GM13977 (cell line): ENCODE measurements at places on chromosomes 6 and 20.
A peak's percentile ranks its signal among the peaks of the same experiment; 100 is the strongest.

GRCh38 chr6:68473433-68474210, 161.5 kb upstream of the ADGRB3 start:
- no peak for DNase-seq

DNA sequence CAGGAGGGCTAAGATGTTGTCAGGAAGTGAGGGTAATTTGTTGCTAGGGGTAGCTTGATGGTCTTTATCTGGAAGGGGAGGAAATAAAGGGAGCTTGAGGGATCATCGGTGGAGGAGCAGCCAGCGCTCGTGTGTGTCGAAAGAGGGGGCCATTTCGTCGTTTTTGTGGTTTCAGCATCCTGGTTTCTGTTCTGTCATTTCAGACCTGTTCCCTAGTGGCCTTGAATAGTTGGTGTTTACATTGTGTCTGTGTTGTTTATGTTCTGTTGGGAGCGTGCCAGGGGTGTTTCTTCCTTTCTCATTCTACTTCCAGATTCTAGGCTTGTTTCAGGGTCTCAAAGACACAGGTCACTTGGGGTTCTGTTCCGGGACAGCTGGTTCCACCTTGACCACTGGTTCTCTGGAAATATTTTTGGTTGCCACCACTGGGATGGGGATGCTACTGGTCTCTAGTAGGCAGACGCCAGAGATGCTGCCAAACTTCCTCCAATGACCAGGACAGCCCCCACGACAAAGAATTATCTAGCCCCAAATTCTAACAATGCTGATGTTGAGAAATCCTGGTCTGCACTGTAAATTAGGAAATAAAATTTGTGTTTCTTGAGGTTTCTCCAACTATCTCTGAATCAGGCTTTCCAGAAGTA, 113.9 kb upstream of the NAA20 start:
- peak; percentile 70 for DNase-seq

- DNase-seq: peak; percentile 50
Measured at GRCh38 chr6:88705601-88706000, 257.8 kb downstream of the RNGTT start.

GRCh38 chr6:69164564-69165229, 529.6 kb downstream of the ADGRB3 start:
- DNase-seq: no peak

GRCh38 chr6:155861821-155862220, 406.2 kb upstream of the NOX3 start:
- no peak for DNase-seq

GRCh38 chr20:2874456-2874855, 1.2 kb downstream of the PTPRA start:
- DNase-seq: no peak

DNA sequence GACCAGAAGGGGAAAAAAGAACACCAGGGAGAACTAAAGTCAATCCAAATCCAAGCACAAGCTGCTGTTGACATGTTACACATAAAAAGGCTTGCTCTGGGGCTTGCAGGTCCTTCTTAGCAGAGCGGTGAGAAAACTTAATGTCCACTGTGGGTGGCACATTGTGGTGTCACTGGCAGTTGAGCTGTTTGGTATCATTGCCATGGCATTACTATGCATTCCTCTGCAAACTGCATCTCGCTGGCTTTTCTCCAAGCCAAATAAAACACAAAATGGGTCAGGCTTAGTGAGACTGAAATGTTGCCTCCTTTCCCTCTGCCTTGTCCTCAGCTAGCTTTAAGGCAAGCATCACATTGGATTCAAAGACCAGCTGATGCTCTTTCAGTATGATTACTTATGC, 40.9 kb downstream of the LY86 start:
- no peak for DNase-seq

DNA sequence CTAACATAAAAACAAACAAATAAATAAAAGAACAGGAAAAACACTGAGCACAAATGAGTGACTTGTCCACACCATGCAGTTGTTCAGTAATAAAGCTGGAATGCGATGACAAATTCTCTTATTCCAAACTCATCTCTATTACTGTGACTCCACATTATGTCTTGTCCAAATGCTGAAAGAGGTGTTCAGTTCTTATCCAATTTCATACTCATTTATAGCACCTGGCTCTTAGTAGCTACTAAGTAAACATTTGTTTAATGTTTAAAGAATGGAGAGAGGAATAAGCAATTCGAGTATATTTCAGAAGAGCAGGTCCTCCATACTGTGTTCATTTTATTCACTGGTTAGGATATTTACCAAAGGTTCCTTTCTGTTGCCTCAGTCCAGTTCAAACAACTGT, 439.0 kb upstream of the JAG1 start:
- no peak for DNase-seq

DNA sequence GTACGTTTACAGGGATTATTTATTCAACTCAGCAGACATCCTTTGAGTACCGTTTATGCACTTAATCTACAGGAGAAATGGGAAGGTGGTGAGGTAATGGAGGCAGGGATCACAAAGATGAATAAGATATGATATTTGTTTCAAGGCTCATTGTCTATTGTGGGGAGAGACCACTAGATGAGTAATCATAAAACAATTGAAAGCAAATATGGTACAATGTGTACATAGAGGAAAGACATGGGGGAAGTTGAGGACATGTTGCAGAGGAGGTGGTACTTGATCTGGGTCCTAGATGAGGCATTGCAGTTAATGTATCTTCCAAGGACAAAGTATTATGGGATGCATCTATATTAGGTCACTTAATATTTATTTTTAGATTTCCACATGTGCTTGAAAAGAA, 13.7 kb upstream of the CDC5L start:
- no peak for DNase-seq

- DNase-seq: no peak
Measured at GRCh38 chr6:48318670-48319069, 207.7 kb upstream of the PTCHD4 start.

- DNase-seq: no peak
Measured at GRCh38 chr20:19712721-19713260, 45.3 kb upstream of the RIN2 start.

DNA sequence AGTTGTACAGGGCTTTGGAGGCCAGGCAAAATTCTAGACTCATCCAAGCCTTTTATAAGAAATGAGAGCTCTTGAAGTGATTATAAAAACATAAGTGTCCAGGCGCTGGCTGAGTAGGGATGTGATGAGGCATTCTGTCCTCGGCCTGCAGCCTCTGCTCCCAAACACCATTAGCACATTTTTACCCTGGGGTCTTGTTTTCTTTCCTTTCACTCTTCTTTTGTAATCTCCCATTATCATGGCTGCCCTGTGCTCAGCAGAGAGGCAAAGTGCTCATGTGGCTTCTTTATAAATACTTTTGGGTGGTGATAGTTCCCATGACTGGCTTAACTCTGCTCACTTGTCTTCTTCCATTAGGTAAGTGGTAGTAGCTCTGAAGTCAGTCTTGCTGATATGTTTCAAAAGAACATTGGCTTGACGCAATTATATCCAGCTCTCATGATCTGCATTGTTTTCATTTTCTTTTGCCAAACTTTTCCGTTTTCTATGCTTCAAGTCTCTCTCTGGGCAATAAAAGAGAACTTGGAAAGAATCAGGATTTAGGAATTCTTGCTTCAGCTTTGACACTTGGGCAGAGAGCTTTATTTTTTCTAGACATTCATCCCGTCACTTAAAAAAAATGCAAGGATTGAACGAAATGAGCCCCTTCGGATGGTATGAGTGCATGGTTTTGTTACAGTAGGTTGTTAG, 61.1 kb downstream of the CAP2 start:
- no peak for DNase-seq

- no peak for DNase-seq
Measured at GRCh38 chr6:91420243-91420642, 833.4 kb upstream of the MAP3K7 start.

- DNase-seq: no peak
Measured at GRCh38 chr20:22861231-22861980, 173.7 kb upstream of the SSTR4 start.

DNA sequence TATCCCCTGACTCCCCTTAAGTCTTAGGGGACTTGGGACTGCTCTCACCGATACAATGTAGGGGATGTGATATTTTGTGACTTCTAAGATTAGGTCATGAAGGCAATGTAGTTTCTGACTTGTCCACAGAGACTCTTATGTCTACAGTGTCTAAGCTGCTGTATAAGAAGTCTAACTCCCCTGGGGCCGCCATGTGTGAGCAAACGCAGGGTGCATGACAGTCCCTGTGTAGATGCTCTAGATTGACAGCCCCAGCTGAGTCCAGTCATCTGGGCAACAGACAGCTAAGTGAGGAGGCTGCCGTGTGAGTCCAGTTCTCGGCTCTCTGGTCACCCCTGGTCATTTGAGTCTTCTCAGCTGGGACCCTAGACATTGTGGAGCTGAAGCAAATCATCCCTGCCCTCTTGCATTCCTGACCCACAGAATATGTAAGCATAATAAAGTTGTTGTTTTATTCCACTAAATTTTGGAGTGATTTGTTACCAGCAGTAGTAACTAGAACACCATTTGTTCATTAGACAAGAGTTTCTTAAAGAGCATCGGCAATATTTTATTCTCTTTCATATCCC, 743.3 kb upstream of the CHD6 start:
- DNase-seq: no peak

GRCh38 chr6:159989492-159990480, 20.9 kb downstream of the IGF2R start:
- no peak for DNase-seq

- DNase-seq: no peak
Measured at GRCh38 chr6:155964544-155964943, 508.9 kb upstream of the NOX3 start.

DNA sequence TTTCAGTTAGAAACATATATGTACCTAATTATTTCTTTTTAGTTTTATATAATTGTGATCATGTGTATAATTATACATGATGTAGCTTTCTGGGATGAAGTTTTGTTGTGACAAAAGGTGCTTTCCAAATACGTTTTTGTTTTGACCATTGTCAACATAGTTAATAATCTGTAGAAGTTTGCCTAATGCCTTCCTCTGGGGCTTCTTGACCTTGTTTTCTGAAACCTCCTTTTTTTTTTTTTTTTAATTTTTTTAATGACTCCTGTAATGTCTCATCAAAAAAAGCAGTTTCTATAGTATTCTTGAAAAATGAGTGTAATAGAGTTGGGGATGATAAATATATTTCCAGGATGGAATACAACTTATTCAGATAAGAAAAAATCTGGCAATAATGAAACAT, 434.7 kb upstream of the SOX4 start:
- no peak for DNase-seq

DNA sequence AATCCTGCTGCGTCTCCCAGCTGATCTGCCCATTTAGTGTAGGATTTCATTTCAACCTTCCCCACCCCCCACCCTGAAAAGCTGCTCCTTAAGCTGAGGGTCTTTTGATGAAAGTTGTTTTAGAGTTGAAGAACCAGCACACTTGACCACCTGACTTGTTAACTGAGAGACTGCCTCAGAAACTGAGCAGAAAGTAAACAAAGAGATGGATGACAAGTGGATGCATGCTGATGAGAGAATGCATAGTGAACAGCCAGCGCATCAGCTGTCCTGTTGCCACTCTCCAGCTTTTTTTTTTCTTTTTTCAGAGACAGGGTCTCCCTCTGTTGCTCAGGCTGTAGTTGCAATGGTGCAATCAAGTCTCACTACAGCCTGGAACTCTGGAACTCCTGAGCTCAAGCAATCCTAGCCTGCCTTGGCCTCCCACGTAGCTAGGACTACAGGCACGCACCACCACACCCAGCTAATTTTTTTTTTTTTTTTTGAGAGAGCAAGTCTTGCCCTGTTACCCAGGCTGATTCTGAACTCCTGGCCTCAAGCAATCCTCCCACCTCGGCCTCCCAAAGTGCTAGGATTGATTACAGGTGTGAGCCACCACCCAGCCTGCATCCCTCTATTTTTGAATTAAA, 9.5 kb downstream of the RPL10A start:
- DNase-seq: no peak

GRCh38 chr20:17836303-17836861, 132.2 kb downstream of the SNX5 start:
- DNase-seq: no peak

GRCh38 chr6:11363881-11364576, 131.6 kb upstream of the NEDD9 start:
- DNase-seq: peak; percentile 21

GRCh38 chr20:4829514-4830215, 108.0 kb downstream of the PRND start:
- DNase-seq: no peak

GRCh38 chr6:161649068-161649467, 375.2 kb upstream of the AGPAT4 start:
- no peak for DNase-seq

- DNase-seq: no peak
Measured at GRCh38 chr6:84618836-84619235, 145.6 kb downstream of the TBX18 start.

DNA sequence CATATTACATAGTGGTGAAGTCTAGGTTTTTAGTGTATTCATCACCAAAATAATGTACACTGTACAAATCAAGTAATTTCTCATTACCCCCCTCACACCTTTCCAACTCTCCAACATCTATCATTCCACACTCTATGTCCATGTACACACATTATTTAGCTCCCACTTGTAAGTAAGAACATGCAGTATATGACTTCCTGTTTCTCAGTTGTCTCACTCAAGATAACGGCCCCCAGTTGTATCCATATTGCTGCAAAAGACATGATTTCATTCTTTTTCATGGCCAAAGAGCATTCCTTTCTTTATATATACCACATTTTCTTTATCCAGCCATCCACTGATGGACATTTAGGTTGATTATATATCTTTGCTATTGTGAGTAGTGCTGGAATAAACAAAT, 86.0 kb downstream of the UBE3D start:
- DNase-seq: no peak

GRCh38 chr6:143747347-143747842, 69.6 kb downstream of the PHACTR2 start:
- DNase-seq: no peak

GRCh38 chr6:84403545-84403944, 176.1 kb upstream of the CEP162 start:
- DNase-seq: no peak

- DNase-seq: no peak
Measured at GRCh38 chr20:17850684-17851026, 117.9 kb downstream of the SNX5 start.

DNA sequence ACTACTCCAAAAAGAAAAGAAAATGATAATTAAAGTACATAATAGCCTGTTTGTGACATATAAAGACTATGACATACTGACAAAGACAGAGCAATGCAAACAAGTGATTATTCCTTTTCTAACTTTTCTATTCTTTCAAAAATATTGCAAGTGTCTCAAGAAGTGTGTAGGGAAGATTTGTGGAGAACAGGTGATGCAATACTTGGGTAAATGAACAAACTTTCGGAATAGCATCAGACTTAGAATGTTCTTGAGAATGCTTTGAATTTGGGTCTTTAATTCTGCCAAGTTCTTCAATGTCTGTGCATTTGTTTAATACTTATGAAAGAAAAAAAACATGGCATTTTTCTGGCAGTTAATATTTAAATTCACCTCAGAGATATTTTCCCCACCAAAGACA, 40.0 kb upstream of the TRDN start:
- no peak for DNase-seq

GRCh38 chr6:22350109-22350508, 53.3 kb upstream of the PRL start:
- no peak for DNase-seq

- no peak for DNase-seq
Measured at GRCh38 chr6:135087803-135088202, 33.2 kb upstream of the HBS1L start.
